CD14-positive monocyte (primary cell): ENCODE measurements at places on chromosomes 7 and 10. TPM values are rescaled to one million over a fixed set of nuclear protein-coding genes. Genes with fewer than 3 reads are reported as not detected.
A peak's percentile ranks its signal among the peaks of the same experiment; 100 is the strongest.

GRCh38 chr10:14751921-14752320 lies 22.8 kb downstream of the FAM107B start:
- DNase-seq, result no peak

- DNase-seq, result no peak
These were observed 594.9 kb downstream of the REEP3 start for GRCh38 chr10:64115908-64116643.

DNA sequence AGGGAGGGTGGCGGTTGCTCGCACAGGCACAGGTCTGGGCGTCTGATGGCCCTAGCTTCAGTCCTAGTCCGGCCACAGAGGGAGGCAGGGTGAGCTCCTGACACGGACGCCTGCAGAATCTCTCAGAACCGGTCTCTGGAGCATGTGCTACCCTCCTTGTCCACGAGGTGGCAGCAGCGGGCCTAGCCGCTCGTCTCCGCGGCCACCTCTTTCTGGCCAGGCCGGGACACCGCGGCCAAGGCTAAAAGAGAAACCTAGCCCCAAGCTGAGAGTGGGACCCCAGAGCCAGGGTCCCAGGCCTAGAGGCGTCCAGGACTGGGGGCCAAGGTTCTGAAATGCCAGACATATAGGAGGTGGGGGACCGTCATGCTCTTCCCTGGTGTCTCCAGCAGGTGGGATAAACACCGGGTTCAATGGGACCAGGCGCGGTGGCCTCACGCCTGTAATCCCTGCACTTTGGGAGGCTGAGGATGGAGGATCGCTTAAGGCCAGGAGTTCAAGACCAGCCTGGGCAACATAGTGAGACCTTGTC lies 3.2 kb upstream of the LAT2 start:
- DNase-seq, result peak; percentile 86

GRCh38 chr7:91630581-91631380 lies 249.7 kb downstream of the MTERF1 start:
- DNase-seq, result no peak

DNA sequence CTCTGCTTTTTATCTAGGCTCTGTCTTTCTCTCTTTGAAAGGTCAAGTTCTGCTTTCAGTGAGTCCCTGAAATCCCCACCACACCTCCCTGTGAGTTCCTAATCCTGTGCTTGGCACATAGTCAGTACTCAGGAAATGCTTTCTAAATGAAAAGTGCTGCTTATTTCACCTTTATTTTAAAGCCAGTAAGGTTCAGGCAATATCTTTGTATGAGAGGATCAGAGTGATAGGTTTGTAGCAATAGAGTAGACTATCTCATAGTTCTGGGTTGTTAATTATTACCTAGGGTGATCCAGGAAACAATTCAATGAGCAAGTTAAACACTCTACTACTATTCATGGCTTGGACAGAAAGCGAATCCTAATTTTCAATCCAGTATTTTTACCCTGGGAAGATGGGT lies 7.4 kb upstream of the LAMB1 start:
- DNase-seq, result no peak

DNA sequence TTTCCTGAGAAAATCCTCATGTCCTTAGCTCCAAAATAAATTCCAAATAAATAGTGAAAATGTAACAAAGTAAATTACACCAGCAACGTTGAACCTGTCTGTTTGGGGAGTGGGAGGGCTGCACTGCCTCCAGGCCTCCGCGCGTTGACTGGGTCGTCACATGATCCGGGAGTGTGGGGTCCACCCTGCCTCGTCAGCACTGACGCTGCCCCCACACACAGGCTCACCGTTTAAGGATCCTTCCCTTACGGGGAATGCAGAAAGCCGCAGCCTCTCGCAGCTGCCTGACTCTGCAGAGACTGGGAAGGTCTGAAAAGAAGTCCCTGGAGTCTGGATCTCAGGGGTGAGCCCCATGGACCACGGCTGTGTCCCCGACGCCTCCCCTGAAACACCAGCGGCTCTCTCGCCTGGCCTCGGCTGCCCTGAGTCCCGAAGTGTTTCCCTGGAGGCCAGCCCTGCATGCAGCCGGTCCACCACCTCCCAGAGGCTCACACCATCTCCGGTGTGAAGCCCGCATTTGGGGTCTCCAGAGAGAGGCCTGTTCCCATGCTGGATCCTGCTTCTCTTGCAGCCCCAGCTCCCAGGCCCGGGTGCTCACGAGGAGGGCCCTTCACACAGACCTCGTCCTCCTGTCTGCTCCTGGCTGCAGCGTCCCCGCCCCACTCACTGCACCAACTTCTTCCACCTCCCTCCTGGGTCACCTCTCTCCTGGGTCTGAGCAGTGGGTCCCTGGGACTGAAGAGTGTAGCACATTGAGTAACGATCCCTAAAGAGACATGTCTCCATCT lies 49.5 kb upstream of the ADGRA1 start:
- no peak for DNase-seq

GRCh38 chr7:139494835-139495579 lies 11.5 kb upstream of the KLRG2 start:
- DNase-seq, result peak; percentile 29

- no peak for DNase-seq
These were observed 115.6 kb downstream of the CDK6 start for GRCh38 chr7:92720604-92721350.

DNA sequence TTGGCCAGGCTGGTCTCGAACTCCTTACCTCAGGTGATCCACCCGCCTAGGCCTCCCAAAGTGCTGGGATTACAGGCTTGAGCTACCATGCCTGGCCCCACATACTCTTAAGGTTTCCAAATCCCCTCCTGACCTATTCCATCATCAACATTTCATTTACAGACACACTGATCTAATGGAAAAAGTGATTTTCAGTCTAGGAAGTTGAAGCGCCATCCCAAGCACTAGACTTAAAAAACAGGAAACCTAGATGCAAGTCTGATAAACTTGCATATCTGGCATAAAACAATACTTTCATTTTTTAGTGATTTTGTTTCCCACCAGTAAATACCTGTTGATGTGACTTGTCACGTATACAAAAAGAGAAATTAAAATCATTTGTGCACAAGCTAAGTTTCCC lies 44.0 kb downstream of the DNMBP start:
- DNase-seq, result no peak

- no peak for DNase-seq
These were observed 21.0 kb upstream of the GOT1 start for GRCh38 chr10:99451499-99451788.

- DNase-seq, result no peak
These were observed 20.7 kb downstream of the LHPP start for GRCh38 chr10:124482236-124482800.

- no peak for DNase-seq
These were observed 65.6 kb downstream of the POM121L12 start for GRCh38 chr7:53101026-53101425.

DNA sequence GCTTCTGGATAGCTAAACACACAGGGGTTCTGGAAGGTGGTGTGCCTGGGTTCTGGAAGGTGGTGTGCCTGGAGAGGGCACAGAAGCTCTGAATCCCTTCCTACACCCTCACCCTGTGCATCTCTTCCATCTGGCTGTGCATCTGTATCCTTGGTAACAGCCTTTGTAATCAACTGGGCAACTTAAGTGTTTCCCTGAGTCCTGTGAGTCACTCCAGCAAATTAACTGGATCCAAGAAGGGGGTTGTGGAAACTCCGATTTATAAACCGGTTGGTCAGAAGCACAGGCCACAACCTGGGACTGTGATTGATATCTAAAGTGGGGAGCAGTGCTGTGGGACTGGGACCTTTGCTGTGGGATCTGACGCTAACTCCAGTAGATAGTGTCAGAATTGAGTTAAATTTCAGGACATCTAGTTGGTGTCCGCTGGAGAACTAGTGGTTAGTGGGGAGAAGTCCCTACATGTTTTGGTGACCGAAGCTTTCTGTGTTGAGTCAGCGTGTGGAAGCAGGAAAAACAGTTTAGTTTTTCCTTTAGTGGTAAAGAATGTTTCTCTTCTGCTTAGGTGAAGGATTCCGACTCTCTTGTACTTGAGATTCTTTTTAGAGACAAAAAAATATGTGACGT lies 228.1 kb downstream of the BMPER start:
- no peak for DNase-seq

DNA sequence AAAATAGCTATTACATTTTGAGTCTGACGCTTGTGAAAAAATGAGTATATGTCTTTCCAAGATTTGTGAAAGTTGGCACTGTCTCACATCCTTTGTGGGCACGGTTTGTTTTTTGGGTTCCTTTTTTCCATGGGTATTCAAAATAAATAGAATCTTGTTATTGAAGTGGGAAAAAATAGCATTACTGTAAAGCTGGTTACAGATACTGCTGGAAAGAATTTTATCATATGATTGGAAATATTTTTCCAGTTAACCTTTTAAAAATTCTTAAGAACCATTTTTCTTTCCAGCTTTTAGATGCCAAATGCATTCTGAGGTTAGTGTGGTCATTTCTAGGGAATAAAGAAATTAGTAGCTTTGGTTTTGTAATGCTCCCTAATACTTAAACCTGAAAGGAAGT lies 11.4 kb downstream of the NET1 start:
- DNase-seq, result no peak

GRCh38 chr7:16402091-16402490 lies 19.2 kb downstream of the CRPPA start:
- DNase-seq, result no peak

- DNase-seq, result no peak
These were observed 94.4 kb downstream of the ITIH5 start for GRCh38 chr10:7572391-7572790.

- peak; percentile 70 for DNase-seq
These were observed 60.0 kb upstream of the STEAP1B start for GRCh38 chr7:22559829-22560489.

GRCh38 chr7:77327932-77328628 lies 88.1 kb downstream of the GSAP start:
- no peak for DNase-seq

- no peak for DNase-seq
These were observed 230.7 kb upstream of the FZD1 start for GRCh38 chr7:91033574-91033973.

DNA sequence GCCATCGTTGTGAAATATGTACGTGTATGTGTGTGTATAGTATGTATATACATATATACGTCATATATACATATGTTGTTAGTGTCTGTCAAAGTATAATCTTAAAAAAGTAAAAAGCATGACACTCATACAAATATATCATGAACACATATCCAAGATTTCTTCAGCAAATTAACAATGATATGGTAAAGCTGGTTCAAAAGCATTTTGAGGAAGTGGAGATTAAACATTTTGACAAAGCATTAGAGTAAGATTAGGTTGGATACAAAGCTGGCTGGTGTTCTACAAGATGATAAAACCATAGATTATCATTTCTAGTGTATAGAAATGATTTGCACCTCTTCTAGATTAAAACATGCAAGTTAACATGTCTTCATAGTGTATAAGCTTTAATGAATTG lies 771 bp upstream of the NUDCD3 start:
- DNase-seq, result no peak

DNA sequence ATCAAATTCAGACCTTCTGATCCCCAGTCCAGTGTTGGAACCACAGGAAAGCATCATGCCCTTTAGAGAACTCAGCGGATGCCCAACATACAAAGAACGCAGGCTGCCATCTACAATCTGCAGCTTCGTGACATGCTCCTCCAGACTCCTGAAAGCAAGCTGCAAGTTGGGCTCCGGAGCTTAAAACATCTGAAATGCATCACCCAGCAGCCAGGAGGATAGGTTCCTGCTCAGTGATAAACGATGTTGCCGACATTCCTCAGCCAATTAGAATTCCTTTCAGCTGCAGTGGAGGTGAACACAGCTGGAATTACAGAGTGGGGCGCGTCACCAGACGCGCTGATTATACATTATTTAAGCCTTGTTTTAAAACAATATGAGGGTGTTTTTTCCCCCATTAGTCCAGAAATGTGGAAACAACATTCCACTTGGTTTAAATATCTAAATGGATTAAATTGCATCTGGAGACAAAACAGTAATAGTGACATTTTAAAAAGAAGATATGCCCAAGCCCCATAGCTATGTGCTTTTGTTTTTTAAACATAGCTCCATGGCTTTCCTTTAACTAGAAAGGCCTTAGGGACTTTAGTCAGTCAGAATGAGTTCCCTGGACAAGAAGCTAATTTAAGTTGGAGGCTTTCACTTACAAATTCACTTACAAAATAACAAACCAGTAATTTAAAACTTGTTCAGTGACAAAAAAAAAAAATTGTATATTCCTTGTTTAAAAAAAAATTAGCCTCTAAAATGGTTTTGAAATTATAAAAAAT lies 6.3 kb downstream of the SMURF1 start:
- no peak for DNase-seq

GRCh38 chr10:31099094-31099493 lies 67.4 kb upstream of the ZNF438 start:
- DNase-seq, result no peak

DNA sequence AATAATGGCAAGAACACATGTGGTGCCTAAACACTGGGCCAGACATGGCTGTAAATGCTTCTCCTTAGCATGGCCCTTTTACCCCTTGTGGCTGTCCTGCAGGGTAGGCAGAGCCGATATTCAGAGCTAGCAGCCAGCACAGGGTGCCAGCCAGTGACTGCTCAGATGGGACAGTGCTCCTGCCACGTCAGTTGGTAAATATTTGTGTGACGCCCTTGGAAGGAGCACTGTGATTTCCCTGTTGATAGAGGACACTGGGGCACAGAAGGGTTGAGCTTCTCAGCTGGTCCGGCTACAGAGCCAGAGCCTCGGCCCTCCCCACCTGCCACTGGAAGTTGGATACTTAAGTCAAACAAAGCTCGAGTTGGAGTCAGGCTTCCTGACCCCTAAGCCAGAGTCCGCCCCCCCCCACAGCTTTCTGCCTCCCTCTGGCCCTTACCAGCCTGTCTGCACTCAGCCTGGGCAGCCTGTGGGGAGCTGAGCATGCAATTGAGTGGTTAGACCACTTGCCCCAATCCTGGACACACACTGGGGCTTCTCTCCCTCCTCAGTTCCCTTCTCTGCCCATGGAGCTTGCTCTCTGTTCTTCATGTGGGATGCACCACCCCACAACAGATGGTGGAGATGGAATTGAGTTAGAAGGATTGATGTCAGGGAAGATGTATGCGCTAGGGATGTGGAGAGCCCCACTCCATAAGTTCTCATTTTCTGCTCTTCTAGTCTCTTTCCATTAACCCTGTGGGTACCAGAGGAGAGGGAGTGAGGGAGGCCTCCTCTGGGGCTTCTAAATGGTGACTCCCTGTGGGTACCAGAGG lies 350.8 kb downstream of the PLXNA4 start:
- no peak for DNase-seq

DNA sequence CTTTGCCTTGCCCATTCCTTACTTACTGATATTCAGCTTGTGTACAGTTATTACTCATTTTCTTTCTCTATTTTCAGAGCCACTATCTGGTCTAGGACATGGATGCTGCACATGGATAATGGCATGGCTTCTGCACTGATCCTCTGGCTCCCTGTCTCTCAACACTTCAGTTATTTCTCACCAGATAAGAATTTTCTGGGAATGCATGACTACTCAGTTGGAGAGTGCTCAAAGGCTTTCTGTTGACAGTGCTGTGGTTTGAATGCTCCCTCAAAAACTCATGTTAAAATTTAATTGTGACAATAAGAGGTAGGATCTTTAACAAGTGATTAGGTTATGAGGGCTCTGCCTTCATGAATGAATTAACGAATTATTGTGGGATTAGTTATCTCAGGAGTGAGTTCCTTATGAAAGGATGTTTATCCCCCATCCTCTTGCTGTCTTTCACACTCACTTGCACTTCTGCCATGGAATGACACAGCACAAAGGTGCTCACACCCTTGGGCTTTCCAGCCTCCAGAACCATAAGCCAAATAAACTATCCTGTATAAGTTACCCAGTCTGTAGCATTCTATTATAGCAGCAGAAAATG lies 16.1 kb upstream of the PIK3CG start:
- no peak for DNase-seq

The PRKAR2B gene
- polyA plus RNA-seq, result 5.6 TPM

The ARHGAP22 gene
- 1.5 TPM for polyA plus RNA-seq

The SLC29A4 gene
- polyA plus RNA-seq, result 0.26 TPM

The ACBD7 gene
- polyA plus RNA-seq, result not detected

The NUTM2A gene
- 0.83 and 1.5 TPM in 2 replicates for polyA plus RNA-seq

The ENKUR gene
- not detected in 2 replicates for polyA plus RNA-seq

The NRG3 gene
- not detected for polyA plus RNA-seq

The UNC5B gene
- polyA plus RNA-seq, result 0.72 and 0.98 TPM in 2 replicates
